ENCODE measurements at places on chromosomes 5 and 9. TPM values are rescaled to one million over a fixed set of nuclear protein-coding genes. Genes with fewer than 3 reads are reported as not detected.

Gene F2RL2
- 3.3 TPM for total RNA-seq

Gene BTNL3
- total RNA-seq, result not detected

Gene DMRTA1
- total RNA-seq, result 0.58 TPM

Gene PRUNE2
- total RNA-seq, result not detected

Gene IFNA21
- not detected for total RNA-seq

Gene TLR4
- total RNA-seq, result 0.07 TPM

Gene LCN1
- not detected for total RNA-seq

Gene PCAT7
- total RNA-seq, result 0.46 TPM

Gene GPX3
- 17.4 TPM for total RNA-seq

Gene C5orf52
- not detected for total RNA-seq

Gene SPTLC1
- total RNA-seq, result 52.9 TPM

Gene PCDHB13
- 0.05 TPM for total RNA-seq

Gene APBA1
- 0.31 TPM for total RNA-seq

Gene MED10
- 74.5 TPM for total RNA-seq

Gene PCDHGB6
- total RNA-seq, result 0.13 TPM

Gene ASPN
- total RNA-seq, result not detected

Gene ADAMTS13
- total RNA-seq, result 0.48 TPM

Gene SLC34A3
- total RNA-seq, result 0.28 TPM

Gene TMEM215
- total RNA-seq, result not detected

Gene WDR5
- total RNA-seq, result 60.4 TPM

Gene IFNK
- not detected for total RNA-seq

Gene VCAN
- 11.0 TPM for total RNA-seq

Gene PPIC
- 17.9 TPM for total RNA-seq

Gene SPAG8
- total RNA-seq, result 0.56 TPM

Gene RC3H2
- total RNA-seq, result 17.6 TPM

Gene C5
- 12.4 TPM for total RNA-seq

Gene SEMA5A
- total RNA-seq, result not detected

Gene NEUROG1
- not detected for total RNA-seq

Gene UGT3A2
- total RNA-seq, result not detected

Gene SPATA31A3
- not detected for total RNA-seq

Gene BAAT
- 0.23 TPM for total RNA-seq

Gene SLU7
- total RNA-seq, result 46.0 TPM

Gene HMGCR
- total RNA-seq, result 25.6 TPM

Gene ZDHHC11
- 12.6 TPM for total RNA-seq

Gene BRIX1
- 53.8 TPM for total RNA-seq

Gene HACD4
- 1.1 TPM for total RNA-seq

Gene AGXT2
- not detected for total RNA-seq

Gene C9
- not detected for total RNA-seq

Gene PLEKHG4B
- 1.7 TPM for total RNA-seq

Gene SPATA31E1
- total RNA-seq, result not detected

Gene HCN1
- total RNA-seq, result not detected

Gene FNIP1
- total RNA-seq, result 12.7 TPM

Gene C9orf43
- total RNA-seq, result 0.73 TPM

Gene TAF1L
- not detected for total RNA-seq

Gene KCNV2
- total RNA-seq, result not detected

Gene FAF2
- total RNA-seq, result 44.1 TPM

Gene DBH
- total RNA-seq, result not detected

Gene PIP5K1B
- total RNA-seq, result not detected

Gene LIX1
- total RNA-seq, result not detected

Gene CCNO
- total RNA-seq, result 7.4 TPM

Gene EGFL7
- total RNA-seq, result 53.9 TPM

Gene GPR107
- total RNA-seq, result 26.4 TPM

Gene ZNF169
- 1.3 TPM for total RNA-seq

Gene PCDHGC3
- 5.1 TPM for total RNA-seq

Gene GMCL2
- total RNA-seq, result not detected

Gene EIF4EBP3
- 2.3 TPM for total RNA-seq

Gene DROSHA
- total RNA-seq, result 39.5 TPM

Gene CPLANE1
- total RNA-seq, result 3.6 TPM

Gene PRELID2
- 8.2 TPM for total RNA-seq
